ENCODE measurements at places on chromosomes 7 and 10.

GRCh38 chr7:1140476-1141104 is 19.4 kb downstream of the ZFAND2A start:
- DNase-seq, result no peak

DNA sequence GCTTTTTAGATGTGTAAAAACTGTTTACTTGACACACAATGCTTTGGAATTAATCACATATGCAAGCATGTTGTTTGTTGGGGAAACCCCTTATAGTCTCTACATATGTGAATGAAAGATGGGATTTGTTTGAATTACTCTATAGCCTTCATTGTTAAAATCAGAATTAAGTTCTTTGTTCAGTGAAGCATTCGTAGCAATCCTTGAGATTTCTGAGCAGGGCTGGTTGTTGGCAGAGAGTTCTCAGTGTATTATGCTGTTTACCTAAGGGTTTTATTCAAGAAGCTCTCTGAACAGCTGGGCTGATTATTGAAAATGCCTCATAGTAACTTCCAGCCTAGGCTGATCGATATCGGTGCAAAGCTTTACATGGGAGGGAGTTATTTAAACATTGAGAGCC is 190.9 kb downstream of the VTI1A start:
- no peak for DNase-seq

GRCh38 chr7:157544980-157545680 is 208.3 kb downstream of the DNAJB6 start:
- DNase-seq, result no peak

DNA sequence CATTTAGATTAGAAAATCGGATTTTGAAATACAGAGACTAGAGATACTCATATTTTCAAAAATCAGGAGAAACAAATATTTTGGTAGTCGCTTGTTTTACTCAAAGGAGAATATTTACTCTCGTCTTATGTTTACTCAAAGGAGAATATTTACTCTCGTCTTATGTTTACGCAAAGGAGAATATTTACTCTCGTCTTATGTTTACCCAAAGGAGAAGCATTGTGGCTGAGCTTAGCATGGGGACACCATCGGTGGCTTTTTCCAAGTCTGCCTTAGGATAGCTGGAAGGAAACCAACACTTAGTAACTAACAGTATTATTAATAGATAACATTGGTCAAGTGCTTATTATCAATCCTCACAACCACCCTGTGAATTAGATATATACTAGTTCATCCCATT is 71.8 kb downstream of the SNX10 start:
- DNase-seq, result no peak

DNA sequence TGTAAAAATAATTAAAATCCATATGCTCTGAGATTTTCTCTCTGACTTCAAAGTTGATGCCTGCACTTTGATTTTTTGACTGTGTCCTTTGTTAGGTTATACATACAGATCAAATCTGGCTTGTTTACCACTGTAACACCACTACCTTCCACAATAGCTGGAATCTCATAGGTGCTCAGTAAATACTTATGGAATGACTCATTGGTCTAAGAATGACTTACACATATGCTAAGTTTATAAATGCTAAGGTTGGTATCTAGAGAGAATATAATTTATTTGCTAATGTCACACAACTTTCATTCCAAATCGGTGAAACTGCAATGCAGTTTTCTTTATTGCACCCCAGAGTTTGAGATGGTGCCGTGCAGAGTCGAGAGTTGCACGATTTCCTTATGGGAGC is 578.5 kb downstream of the SH2D4B start:
- DNase-seq, result no peak

- no peak for DNase-seq
Measured at GRCh38 chr10:3100856-3101640, 33.7 kb downstream of the PFKP start.

GRCh38 chr7:90322837-90323236 is 1.7 kb upstream of the FAM237B start:
- DNase-seq, result no peak

DNA sequence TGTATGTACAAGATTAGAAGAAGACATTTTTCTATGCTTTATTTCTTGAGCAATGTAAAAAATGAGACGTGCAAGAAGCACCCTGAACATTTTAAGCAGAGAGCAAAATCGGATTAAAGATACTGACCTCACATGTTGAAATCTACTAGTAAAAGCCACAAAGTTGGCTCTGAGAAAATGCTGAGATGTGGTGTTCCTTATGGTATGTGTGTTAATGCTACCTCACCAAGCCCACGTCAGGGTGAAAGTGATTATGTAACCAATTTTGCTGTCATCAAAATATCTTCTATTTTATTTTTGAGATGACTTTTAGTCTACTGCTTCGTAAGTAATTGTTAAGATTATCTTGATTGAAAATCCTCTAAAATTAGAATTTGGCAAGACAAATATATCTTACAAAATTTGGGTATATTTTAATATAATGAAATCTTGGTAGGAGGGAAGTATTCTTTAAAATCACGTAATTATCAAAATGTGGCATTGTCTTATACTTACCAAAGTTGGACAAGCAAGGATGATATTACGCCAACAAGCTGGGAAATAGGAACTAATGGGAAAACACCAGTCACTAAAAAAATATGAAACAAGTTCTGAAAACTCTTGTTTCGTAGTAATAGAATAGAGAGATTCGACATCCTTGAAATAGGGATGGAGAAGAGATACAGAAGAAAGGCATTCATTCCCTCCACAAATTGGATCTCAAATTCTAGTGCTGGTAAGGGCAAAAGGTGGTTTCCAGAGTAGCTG is 5.8 kb downstream of the ADO start:
- no peak for DNase-seq
